ENCODE measurements at places on chromosomes 5 and 9.

- no peak for DNase-seq
These were observed 3.9 kb downstream of the GRK6 start for GRCh38 chr5:177430140-177430951.

- DNase-seq: peak; percentile 18
These were observed 20.2 kb downstream of the ATPSCKMT start for GRCh38 chr5:10229306-10230048.

GRCh38 chr9:129068990-129069861, 11.7 kb upstream of the DOLPP1 start:
- no peak for DNase-seq

- peak; percentile 90 for DNase-seq
These were observed 45.4 kb upstream of the ZFR start for GRCh38 chr5:32489791-32490562.

GRCh38 chr5:132100672-132101261, 27.2 kb downstream of the CSF2 start:
- no peak for DNase-seq

GRCh38 chr5:143156086-143156485, 247.4 kb downstream of the NR3C1 start:
- no peak for DNase-seq

DNA sequence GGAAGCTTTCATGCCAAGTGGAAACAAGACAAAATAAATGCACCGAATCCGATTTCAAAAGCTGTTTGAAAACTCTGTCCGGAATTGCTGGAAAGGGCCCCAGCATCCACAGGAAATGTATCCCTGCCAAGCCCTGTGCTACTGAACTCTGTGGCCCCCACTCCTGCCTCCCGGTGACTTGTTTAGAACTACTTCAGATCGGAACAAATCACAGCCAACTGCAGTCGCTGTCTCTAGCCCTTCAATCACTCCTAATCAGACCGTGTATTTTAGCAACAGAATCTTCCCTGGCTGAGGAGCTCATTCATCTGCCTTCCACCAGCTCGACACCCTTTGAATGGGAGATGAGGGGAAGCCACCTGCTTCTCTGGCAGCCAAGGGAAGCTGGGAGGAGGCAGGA, 94.1 kb downstream of the KCNIP1 start:
- DNase-seq: no peak
